Activated T-cell treated with anti-CD3 and anti-CD28 coated beads, Interleukin-2, amount 50 U/mL, for 72 hours (primary cell): ENCODE measurements at places on chromosomes 5 and 9.

- no peak for DNase-seq
Measured at GRCh38 chr5:146561711-146562110, 45.7 kb upstream of the GPR151 start.

GRCh38 chr5:14594378-14595074 is 12.9 kb downstream of the OTULINL start:
- DNase-seq = no peak

GRCh38 chr9:124312290-124313265 is 54.8 kb downstream of the NEK6 start:
- no peak for DNase-seq

DNA sequence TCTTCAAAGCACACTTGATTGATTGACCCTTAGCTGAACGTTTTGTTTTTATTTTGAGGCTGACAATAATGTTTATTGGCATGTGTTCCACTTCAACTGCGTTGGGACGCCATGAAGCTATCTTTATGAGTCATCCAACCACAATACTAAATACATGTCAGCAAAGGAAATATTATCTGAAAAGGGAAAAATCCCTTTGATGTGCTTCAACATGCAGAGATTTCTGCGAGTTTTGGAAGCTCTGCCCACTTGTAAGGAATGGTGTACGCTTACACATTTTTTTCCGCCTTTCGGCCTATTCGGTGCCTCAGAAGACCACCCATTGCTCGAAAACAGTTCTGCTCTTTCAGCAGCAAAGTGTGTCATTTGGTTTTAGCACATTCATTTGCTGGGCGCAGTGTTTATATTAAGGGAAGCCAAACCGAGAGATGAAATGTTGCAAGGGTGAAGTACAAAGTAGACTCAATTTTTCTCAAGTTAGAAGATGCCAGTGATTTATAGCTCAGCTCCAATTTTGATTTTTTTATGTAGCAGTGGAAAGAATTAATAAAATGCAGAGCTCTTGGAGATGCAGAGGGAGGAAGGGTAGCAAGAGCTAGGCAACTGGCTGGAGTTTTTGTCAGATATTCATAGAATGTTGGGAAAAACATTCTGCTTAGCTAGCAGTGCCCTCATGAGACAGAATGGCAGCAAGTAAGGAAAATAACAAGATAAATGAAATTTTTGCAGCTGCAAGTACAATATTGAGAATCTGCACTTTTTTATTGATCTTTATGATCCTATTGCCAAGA is 68.9 kb downstream of the PRDM6 start:
- no peak for DNase-seq

- peak; percentile 70 for DNase-seq
Measured at GRCh38 chr9:135468854-135469521, 10.6 kb upstream of the PPP1R26 start.

- DNase-seq = no peak
Measured at GRCh38 chr5:41820150-41820549, 50.1 kb downstream of the OXCT1 start.

DNA sequence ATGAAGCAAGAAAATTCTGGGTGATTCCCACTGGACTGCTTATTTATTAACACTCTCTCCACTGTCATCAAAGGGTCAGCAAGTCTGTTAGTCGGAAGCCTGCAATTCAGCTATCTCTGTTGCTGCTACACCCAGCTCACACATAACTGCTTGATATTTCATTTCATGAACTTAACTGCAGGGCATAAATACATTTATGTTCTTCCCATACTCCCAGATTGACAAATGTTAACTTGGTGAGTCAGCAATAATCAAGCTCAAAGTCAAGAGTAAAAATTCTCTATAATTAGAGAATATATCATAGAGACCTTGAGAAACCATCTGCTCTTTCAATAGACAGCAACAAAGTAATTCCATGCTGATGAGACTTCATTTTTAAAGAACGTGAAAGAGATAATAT is 198.8 kb downstream of the ADAMTS12 start:
- no peak for DNase-seq

DNA sequence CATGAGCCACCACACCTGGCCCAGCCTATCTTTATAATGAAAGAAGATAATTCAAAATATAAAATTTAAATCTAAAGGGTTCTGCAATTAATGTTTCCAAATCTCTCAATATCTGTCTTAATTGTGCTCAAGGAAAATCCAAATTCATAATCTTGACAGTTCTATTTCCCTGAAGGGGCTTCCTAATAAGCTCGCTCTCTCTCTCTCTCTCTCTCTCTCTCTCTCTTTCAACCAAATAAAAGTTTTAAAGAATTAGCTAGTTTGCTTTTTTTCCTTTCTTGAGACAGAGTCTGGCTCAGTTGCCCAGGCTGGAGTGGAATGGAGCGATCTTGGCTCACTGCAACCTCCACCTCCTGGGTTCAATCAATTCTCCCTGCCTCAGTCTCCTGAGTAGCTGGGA is 13.2 kb upstream of the SCAI start:
- no peak for DNase-seq

- DNase-seq = no peak
Measured at GRCh38 chr5:125486634-125487033, 740.2 kb upstream of the ZNF608 start.

DNA sequence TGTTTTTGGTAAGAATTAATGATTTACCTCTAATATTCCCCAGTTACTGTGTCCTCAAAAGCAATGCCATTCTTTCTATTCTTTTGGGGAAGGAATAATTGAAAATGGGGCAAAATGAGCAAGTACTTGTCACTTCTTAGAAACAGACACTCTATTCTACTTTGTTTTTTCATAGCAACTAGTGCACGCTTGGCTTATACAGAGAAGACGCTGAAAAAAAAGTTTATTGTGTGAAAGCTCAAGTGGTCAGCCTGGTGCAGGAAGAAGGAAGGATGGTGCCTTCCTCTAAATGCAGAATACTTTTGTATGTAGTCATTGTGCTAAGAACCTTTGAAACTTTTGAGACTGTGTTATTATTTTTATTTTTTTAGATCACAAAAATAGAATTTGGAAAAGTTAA is 29.6 kb downstream of the ANKDD1B start:
- DNase-seq = no peak

- no peak for DNase-seq
Measured at GRCh38 chr9:2424619-2425033, 197.0 kb upstream of the VLDLR start.

GRCh38 chr5:152181461-152181860 is 223.6 kb downstream of the NMUR2 start:
- no peak for DNase-seq

DNA sequence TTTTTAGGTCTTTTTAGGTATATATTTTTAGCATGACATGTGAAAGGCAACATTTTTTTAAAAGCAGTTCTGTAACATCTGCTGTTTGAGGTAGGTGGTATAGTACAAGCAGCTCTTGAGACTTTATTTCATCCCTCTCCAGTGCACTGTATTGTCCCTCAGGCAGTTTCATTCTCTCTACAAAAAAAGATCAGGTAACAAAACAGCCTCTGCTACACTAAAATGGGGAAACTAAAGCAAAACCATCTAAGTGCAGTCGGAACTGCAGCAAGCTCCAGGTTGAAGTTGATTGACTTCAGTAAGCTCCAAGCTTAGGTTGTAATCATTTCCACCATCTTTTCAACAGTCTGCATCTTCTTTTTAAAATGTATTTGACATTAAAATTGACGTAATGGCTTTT is 195.6 kb downstream of the DEPDC1B start:
- no peak for DNase-seq

DNA sequence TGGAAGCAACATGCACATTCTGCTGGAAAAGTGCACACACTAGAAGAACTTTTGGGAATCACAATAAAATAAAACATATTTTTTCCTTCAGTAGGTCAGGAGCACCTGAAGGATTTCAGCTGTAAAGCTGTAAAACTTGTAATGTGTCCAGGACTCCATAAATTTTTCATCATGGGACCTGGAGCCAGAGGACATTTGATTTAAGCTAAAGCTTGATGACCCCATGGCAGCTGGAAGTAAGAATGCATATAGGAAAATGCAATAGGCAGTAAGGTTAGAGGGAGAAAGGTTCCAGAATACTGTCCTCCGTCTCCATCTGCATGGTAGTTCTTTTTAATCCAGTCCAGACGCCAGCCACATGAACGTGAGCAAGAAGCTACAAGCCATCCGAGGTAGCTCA is 166.0 kb downstream of the ADAMTSL1 start:
- DNase-seq = no peak

GRCh38 chr5:32421075-32421474 is 23.5 kb downstream of the ZFR start:
- DNase-seq = no peak

- DNase-seq = no peak
Measured at GRCh38 chr9:132997591-132997990, 19.1 kb downstream of the GFI1B start.

DNA sequence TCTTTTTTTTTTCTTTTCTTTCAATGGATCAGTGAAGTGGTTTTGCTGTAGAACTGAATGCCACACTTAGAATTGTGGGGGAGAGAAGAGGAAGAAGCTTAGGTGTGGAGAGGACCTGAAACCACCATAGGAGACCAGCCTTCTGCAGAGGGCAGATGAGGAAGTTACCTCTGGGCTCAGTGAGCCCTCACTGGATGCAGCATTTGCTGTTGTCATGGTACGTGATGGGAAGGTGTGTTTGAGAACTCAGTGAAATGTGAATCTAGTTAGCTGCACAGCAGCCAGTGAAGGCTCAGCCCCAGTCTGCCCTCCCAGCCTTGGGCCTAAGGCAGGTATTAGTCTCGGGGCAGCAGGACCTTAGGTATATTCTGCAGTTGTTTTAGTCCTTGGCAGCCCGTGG is 17.5 kb downstream of the CYFIP2 start:
- no peak for DNase-seq

GRCh38 chr5:177410575-177410974 is 1.2 kb upstream of the F12 start:
- DNase-seq = no peak

DNA sequence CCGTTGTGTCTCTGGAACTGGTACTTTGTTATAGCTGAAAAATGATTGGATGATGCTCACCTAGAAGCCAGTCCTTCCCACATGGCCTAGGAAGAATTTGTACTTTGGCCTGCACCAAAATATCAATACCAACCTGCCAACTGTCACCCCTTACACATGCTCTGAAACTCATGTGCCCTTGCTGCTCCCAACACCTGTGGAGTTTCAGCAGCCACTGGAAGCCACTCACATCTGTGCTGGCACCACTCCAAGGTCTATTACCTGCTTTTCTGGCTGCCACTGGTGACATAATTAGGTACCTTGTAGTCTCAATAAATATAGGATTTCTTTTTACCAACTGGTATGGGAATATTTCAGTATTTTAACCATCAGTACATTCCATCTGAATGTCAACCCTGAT is 363.6 kb downstream of the SH3GL2 start:
- no peak for DNase-seq

DNA sequence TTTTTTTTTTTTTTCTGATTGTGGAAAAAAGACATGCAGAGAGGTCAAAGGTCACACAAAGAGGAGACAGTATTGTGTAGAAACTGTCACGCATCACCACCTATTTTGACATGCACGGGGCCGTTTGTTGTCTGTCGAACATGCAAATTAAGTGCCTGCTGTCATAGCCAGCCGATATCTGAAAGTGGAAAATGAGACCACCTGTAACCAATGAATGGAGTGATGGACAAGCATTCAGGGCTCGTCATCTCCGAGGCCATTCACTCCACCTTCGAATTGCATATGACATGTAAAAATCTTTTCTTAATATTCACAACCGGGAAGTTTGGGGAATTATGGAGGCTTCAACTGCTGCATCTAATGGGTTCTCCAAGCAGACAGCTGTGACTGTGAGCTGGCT is 512.2 kb upstream of the ADAMTS16 start:
- no peak for DNase-seq

- no peak for DNase-seq
Measured at GRCh38 chr5:125044491-125045282, 298.2 kb upstream of the ZNF608 start.

DNA sequence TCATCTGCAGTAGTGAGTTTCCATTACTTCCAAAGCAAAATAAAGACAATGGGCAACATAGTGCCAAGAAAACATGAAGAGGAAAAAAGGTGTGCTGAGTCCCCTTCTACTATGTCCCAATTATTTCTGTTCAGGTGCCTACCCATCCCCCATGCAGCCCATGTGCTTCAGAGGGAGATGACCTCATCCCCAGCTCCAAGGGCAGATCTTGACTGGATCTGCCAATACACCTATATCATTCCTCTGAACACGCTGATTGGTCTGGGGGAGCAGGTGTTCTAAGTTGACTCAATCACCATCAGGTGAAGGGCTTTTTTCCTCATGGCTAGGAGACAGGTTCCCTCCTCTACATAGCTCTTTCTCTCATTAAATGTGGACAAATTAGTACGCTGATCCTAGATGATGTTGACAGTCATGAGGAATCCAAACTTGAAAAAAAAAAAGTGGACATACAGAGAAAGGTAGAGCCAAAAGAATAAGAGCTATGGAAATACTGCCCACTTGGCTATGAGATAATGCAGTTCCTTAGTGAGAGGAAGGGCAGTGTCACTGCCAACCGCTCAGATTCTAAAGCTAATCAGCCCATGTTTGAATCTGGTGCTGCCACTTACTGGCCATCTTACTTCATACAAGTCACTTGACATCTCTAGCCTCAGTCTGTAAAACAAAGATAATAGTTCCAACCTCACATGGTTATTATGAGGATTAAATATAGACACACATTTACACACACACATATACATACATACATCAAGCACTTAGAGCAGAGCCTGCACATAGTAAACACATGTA is 23.1 kb downstream of the PRELID2 start:
- no peak for DNase-seq
